ENCODE measurements at places on chromosomes 5 and 9.

GRCh38 chr5:10213316-10213715 lies 36.4 kb downstream of the ATPSCKMT start:
- DNase-seq, result no peak

DNA sequence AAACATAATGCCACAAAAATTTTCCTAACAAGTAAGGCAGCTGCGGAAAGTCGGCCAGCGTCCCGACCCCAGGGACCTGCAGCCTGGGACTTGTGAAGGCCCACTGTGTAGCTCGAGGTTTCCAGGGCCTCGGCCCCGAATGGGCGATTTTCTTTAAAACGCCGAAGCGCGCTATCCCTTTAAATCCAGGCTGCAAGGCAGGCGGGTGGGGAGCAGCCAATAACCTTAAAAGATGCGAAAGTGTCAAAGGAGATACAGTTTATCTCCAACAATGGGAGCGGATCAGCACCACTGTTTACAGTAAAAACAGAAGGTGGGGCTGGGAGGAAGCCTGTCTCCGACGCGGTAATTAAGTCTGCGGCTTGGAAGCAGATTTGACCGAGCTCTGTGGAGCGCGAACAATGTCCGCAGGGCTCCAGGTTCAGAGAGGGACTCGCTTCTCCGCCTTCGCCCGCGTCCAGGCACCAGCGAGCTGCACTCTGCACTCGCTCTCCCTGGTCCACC lies 1.7 kb upstream of the ZSWIM6 start:
- DNase-seq, result no peak

DNA sequence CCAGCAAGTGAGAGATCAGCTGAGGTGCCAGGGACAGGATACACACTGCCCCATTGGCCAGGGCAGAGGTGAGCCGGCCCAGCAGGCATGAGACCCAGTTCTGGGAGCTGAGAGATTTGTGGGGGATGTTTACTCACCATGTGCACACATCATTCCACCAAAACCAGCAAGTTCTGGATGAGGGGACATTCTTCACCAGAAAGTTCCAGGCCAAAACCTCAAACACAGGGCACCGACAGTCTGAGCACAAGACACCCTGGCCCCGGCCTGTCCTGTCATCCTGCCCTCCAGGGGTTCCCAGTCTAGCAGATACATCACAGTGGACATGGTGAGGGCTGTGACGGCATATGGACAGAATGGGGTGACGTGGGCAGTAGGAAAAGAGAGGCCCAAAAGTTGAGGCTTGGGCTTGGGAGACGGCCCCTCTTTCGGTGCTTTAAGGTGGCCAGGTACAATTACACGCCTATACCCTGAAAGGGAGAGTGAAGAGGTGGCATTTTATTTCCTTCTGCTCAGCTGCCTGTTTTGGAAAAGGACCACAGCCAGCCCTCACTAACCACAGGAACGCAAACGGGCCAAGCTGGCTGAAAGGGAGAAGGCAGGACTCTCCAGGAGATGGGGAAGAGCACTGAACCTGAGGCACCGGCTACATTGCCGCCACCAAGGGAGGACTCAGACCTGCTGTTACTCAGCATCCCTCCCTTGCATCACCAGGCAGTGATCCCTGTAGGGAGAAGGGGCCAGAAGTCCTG lies 64.0 kb downstream of the SHB start:
- DNase-seq, result no peak

GRCh38 chr5:127260686-127261085 lies 29.9 kb upstream of the MEGF10 start:
- no peak for DNase-seq

DNA sequence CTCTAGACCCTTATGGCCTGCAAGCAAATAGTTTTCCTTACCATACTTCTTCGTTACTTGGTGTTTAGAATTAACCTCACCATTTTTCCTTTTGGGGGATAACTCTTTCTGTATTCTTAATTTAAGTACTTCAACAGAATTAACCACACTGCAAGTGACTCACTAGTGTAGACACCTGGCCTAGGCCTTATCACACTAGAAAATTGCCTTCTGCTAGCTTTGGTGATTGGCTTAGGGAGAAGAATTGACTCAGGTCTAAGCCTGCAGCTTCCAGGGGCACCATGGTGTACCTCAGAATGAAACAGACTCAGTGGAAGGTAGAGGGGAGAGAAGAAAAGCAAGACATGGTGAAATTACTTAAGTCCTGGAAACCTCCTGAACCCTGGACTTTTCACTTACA lies 112.8 kb upstream of the HMHB1 start:
- DNase-seq, result no peak

DNA sequence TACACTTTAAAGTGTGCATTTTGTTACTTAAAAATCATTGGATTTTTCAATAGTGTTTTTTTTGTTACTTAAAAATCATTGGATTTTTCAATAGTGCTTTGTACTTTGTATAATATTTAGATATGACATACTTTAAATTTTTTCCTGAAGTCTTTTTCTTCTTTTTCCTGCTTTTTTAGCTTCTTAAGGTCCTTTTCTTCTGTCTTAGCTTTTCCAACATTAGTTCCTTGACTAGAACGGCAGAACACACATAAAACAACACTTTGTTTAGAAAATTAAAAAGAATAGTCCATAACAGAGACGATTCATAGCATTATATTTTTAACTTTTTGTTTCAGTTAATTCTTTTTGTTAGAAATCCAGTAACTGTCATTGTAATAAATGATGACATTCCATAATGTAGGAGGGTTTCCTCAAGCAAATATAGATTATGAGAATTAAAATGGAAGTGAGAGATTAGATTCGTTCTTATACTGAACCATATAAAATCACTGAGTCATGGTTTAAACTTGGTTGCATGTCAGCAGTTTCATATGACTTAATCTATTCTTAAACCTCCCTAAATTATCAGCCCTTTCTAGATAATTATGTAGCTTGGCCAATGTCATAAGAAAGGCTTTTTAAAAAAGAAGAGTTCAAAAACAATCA lies 45.3 kb upstream of the RICTOR start:
- DNase-seq, result no peak

GRCh38 chr5:159901772-159902171 lies 14.5 kb upstream of the ADRA1B start:
- DNase-seq, result no peak

DNA sequence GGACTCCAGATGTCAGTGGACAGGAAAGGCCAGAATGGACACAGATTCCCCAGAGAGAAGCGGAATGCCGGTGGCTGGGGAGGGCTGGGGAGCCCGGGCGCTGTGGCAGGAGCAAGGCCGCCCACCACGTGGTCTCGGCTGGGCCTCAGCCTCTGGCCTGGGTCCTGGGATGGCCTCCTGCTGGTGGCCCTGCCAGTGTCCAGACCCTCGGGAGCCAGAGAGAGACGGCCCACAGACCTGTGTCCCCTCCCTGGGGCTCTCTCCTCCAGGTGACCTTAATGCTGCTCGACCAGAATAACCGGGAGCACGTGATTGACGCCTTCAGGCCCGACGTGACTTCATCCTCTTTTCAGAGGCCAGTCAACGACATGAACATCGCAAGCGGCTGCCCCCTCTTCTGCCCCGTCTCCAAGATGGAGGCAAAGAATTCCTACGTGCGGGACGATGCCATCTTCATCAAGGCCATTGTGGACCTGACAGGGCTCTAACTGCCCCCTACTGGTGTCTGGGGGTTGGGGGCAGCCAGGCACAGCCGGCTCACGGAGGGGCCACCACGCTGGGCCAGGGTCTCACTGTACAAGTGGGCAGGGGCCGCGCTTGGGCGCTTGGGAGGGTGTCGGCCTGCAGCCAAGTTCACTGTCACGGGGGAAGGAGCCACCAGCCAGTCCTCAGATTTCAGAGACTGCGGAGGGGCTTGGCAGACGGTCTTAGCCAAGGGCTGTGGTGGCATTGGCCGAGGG lies 19.0 kb downstream of the FBXW5 start:
- no peak for DNase-seq

- DNase-seq, result no peak
Observed at GRCh38 chr5:59171131-59171530, 588.3 kb downstream of the RAB3C start.

Measured in mesenteric fat pad (tissue), 1 donor.